Left hindlimb (tissue), 1 donor: ENCODE measurements at places on chromosomes 5 and 9.

DNA sequence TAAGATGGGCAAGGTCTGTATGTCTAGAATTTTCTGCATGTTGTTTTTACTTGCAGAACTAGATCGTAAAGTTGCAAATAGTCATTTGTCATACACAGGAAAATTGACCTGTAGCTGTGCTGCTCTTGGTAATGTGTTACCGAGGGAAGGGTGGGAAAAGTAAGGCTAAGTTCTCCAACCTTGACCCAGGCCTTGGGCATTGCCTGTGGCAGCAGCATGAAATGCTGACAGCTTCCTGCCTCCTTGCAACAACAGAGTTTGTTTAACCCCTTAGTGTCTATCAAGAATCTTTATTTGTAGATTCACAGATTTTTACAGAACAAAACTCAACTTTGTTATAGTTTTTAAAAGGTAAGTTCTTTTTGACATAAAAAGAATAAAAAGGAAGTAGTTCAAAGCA lies 48.3 kb downstream of the ERCC6L2 start:
- no peak for DNase-seq

DNA sequence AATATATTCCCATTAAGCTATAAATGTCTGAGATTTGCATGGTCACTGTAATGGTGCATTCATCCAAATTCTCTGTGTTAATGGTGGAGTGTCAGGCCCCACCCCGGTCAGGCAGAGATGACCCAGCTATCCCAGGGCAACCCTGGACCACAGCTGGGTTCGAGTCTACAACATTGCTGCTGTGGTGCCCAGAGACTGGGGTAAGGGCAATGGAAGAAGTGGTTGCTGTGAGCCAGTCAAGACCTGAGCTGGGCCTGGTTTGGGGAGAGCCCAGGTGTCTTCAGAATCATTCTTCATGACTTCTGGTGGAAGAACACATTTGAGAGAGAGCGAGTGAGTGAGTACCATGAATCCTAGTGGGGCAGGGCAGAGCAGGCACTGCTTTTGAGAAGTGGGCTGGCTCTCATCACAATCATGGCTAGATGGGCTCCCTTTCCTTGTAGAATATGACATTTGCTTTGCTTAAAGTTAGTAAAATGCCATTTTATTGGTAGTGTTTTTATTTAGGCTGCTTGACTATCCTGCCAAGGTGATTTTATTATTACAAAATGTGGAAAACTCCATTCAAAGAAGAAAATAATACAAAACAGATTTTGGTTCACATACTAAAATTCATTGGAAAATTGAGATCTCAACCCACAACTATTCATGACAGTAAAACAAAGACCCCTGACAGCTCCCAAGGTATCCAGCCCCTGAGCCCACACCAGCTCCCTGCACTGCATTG lies 125.8 kb upstream of the SLC25A48 start:
- no peak for DNase-seq

GRCh38 chr5:117547192-117547591 lies 972.6 kb upstream of the SEMA6A start:
- no peak for DNase-seq

- no peak for DNase-seq
Observed at GRCh38 chr9:130267930-130268329, 2.4 kb downstream of the HMCN2 start.

GRCh38 chr9:75941066-75941465 lies 50.6 kb downstream of the PCSK5 start:
- DNase-seq: no peak

DNA sequence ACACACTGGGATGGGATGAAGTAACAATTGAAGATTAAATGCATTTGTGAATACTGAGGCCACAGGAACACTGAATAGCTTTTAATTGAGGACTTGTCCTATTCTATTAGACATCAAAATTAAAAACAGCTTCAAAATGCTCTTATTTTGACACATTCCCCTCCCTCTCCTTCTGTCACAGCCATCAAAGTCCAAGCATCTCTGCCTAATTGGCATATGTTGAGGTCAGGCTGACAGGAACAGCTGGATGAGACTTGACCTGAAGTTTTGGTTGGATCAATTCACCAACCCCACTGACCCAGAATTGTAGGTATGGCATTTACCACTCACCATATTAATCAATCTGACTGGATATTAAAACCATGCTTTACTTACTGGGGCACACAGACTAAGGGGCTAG lies 96.3 kb downstream of the PTCH1 start:
- no peak for DNase-seq

GRCh38 chr9:23850242-23850689 lies 24.2 kb upstream of the ELAVL2 start:
- DNase-seq: peak; percentile 48

- DNase-seq: peak; percentile 25
Observed at GRCh38 chr5:135156715-135157404, 122.8 kb upstream of the PITX1 start.

DNA sequence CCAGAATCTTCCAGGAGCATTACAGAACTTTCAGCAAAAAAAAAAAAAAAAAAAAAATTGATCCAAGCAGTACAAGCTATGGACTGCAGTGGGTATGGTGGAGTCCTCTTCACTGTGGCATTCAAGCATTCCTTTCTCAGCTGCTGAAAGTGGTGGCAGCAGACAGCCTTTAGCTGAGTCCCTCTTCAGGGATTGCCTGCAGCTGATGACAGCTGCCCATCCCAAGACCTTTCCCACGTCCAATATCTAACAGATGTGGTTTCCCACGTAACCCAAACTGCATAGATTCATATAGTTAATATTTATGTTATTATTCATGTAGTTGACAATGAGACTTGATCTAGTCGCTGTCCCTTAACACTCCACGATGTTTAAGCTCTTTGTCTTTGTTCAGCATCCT lies 475.9 kb downstream of the TLE1 start:
- no peak for DNase-seq

GRCh38 chr9:137744632-137745183 lies 125.9 kb downstream of the EHMT1 start:
- DNase-seq: no peak

GRCh38 chr5:38134810-38135209 lies 123.5 kb upstream of the EGFLAM start:
- no peak for DNase-seq

GRCh38 chr9:2693056-2693455 lies 24.3 kb upstream of the KCNV2 start:
- no peak for DNase-seq

DNA sequence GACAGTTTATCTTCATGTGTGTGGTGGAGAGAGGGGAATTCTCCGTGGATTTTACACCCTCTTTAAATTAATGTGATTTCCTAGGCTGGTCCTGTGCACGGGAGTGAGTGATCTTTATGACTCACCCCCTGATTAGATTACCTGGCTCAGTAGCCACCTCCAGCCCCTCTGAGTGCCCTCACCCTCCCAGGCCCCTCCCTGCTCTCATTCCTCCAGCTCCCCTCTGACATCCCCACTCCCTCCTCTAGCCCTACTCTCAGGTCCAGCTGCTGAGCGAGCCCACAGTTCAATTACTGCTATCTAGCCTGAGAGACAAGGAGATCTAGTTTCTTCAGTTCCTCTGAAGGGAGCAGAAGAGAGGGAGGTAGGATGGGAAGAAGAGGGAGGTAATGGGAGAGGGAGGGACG lies 61.8 kb upstream of the ARAP3 start:
- DNase-seq: no peak

DNA sequence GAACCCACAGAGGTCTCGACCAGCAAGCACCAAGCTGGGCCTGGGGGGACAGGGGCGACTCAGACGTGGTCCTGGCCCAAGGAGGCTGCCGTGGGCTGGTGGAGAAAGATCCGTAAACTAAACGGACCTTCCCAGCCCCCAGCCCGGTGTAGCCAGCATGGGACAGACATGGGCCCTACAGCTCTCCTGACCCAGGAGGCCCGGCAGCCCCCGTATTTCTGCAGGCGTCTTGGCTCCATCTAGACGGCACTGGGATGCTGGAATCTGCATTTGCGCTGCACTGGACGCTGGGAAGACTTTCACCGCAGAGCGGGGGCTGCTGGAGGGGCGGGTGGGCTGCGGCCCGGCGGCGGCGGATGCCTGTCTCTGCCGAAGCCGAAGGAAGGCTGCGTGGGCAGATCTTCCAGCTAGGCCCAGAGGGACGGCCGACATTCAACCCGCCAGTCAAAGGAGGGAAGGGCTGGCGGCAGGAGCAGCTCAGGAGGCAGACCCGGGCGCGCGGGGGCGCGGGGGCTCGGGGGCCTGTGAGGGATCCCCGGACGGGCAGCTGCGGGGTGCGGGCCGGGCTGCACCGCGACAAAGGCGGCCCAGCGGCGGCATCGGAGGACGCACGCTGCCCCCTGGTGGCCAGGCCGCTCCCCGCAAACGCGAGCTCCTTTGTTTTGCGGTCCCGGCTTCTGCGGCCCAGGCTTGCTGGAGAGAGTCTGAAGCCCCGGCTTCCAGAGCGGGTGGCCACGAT lies 266.2 kb downstream of the NSG2 start:
- peak; percentile 71 for DNase-seq

GRCh38 chr9:91162311-91162710 lies 199.4 kb downstream of the AUH start:
- no peak for DNase-seq

- no peak for DNase-seq
Observed at GRCh38 chr5:149174847-149175234, 33.5 kb downstream of the ABLIM3 start.

- DNase-seq: no peak
Observed at GRCh38 chr5:51380603-51381207, 2.5 kb upstream of the ISL1 start.

DNA sequence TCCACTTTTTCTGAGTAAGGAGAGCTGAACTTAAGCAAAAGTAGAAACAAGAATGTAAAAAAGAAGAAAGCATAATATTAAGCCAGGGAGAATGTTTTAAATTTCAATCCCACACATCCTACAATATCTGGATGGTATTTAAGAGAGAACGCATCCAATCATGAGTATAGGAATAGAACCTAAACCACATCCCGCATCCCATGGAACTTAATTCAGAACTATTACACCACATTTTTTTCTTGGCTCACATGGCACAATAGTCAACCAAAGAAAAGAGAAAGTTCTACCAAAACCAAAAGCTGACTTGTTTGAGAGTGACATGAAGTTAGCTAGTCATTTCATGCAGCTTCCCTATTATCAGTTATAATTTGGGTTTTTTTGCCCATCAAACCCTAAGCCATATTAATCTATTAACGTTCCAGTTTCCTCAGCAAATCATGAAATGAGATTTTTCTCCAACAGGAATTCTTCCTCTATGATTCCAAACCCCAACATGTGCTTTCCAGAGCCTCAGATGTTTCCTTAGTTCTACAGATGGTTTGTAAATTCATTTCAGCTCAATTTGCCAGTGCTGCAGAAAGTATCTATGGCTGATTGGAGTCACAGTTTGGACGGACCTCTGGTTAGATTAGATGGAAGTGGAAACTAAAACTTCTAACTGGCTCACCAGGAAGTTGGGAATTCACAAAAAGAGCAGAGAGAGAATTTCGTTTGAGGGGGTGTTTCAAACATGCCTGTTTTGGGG lies 22.5 kb downstream of the ADAMTSL1 start:
- no peak for DNase-seq

DNA sequence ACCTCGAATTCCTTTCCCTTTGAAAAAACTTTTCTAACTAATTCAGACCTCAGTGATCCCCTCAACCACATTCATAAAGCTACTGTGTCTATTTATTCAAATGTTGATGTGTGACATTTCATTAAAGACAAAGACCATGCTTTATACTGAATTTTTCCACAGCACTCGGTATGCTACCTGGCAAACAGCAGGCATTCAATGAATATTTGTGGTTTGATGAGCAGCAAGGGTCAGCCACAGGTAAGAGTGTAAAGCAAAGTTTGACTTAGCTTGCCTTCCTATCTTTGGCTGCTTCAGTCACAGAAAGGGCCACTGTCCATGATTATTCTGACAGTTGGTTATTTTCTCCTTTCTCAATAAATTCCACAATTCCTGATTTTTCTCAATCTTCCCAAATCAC lies 5.1 kb upstream of the CDC42SE2 start:
- DNase-seq: no peak

DNA sequence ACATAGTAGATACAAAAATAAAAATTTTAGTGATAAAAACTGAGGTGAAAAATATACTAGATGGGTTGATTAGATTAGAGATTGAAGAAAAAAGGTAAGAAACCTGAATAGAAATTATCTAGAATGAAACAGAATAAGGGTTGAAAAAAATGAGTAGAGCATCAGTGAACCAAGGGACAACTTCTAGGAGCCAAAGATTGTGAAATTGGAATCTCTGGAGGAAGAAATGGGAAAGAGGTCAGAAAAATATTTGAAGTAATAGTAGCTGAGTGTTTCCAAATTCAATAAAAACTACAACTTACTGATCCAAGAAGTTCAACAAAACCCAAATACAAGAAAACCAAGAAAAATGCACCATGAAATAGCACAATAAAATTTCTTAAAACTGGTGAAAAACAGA lies 116.6 kb upstream of the STARD4 start:
- DNase-seq: no peak

GRCh38 chr5:104955479-104955878 lies 1392.9 kb upstream of the NUDT12 start:
- no peak for DNase-seq

DNA sequence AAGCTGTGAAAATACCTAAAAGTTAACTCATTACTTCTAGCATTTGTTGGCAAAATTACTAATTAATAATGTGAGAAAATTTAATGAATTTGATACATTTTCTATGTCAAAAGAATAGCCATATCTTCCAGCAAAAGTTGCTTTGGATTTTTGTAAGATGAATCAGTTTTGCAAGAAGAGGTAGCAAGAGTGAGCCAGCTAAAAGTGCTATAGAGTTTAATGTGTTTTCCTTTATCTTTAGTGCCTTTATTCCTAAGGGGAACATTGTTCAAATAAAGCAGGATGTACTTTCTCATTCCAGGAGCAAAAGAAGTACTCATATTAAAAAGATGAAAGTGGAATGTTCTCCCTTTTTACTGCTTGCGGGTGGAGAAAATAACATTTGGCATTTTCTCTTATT lies 622.2 kb downstream of the ANXA1 start:
- no peak for DNase-seq

- DNase-seq: no peak
Observed at GRCh38 chr5:77683171-77683732, 44.7 kb upstream of the OTP start.

DNA sequence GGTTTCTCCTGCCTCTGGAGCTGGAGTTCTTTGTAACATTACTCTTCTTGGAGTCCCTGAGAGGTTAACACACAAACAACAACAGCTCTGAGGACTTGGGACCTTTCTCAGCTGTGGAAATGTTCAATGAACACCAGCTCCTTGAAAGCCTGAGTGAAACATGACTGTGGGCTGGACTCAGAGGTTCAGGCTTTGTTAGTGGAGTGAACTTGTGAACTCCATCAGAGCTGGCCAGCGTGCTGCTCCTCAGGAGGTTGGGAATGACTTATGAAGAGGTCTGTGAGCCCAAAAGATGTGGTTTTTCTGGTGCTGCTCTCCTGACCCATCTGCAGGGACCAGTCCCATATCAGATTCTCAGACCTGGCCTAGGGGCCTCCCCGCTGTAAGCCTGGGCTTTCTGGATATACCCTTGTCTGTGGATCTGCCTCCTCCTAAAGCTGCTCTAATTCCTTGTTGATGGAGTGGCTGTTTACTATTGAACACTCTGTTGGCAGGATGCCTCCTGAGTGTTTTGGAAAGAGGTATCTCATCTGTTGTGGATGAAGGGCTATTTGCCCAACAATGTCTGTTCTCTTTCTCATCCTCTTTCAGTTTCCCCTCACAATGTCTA lies 170.0 kb upstream of the GDNF start:
- DNase-seq: no peak

- no peak for DNase-seq
Observed at GRCh38 chr9:124765439-124765835, 5.7 kb downstream of the NR6A1 start.
